Right atrium auricular region (tissue), 2 donors: ENCODE measurements at places on chromosomes 6 and 20. TPM values are rescaled to one million over a fixed set of nuclear protein-coding genes. Genes with fewer than 3 reads are reported as not detected.

DNA sequence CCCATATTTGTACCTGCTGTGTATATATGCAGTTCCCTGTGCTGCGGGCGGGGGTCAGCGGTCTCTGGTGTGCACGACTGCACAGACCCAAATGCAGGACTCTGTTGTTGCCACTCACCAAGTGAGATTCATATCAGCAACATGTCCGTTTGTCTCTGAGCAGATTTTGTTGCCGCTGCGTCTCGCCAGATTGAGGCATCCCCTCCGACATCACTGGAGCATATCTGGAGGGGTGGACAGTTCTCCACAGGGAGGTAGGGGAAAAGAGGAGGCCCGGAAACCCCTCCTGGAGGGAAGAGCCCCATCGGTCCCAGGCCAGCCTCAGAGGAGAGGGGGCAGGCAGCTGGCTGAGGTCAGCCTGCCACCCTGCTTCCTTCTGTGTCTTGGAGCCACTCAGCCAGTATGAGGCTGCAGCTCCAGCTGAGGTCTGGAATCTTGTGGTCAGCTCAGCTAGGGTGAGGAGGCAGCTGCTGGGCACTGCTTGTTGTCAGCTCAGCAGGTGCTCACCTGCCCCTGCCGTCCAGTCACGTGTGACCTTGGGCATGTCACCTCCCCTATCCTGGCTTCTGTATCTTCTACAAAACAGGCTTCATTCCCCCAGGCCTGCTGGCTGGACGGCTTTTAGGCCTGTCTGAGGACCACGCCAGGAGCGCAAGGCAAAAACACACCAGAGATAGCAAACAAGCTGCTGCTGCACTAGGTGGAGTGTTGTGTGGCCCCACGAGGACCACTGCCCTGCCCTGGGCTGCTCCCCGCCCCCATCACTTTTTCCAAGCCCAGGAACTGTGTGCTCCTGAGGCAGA lies 47.1 kb downstream of the HNF4A start:
- no peak for DNase-seq
- no peak overlapping the region for H3K4me3 ChIP-seq
- H3K4me1 ChIP-seq = no peaks in the 10 kb centered on the region
- no peak overlapping the region for H3K27ac ChIP-seq
- no peaks in the 10 kb centered on the region for H3K27me3 ChIP-seq

The RSPO4 gene
- 0.15 TPM for total RNA-seq

The FAM83C gene
- not detected for total RNA-seq

GRCh38 chr20:48080583-48080982 lies 295.3 kb upstream of the SULF2 start:
- no peak for DNase-seq
- no peak overlapping the region for H3K4me3 ChIP-seq
- H3K27ac ChIP-seq = no peak overlapping the region

DNA sequence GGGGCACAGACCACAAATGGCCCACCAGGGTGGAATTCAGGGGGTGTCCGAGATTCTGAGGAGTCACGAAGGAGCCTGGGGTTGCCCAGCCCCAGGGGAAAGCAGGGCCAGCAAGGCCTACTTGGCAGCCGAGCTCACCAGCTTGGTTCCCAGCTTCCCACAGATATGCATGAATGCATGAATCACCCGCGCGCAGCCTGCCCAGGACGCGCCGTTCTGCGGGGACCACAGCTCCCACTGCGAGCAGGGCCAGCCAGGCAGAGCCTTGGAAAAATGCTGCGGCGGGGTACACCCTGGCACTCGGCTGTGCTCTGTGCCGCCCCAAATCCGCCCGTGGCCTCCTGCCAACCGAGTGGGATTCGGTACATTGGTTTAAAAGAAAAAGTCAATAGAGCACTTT lies 211.0 kb downstream of the NFATC2 start:
- no peaks in the 10 kb centered on the region for H3K27me3 ChIP-seq
- H3K36me3 ChIP-seq = no peaks in the 10 kb centered on the region
- no peak overlapping the region for H3K4me3 ChIP-seq
- H3K27ac ChIP-seq = no peak overlapping the region
- no peak for DNase-seq

The FAM209A gene
- total RNA-seq = not detected

DNA sequence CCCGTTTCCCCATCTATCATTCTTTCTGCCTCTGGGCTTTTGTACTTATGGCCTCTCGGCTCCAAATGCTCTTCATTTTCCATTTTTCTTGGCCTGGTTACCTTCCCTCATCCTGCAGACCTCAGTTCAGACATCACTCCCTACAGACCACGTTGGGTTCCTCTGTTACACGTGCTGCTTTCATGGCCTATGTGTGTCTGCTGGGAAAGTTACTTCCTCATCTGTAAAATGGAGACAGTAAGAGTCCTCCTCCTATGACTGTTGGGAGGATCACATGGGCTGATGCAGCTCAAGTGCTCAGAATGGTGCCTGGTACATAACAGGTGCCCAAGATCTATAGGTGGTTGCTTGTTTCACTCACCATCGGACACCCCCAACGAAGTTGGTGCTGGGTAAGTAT lies 13.5 kb downstream of the KCNK17 start:
- no peak overlapping the region for H3K4me3 ChIP-seq
- H3K36me3 ChIP-seq = no peaks in the 10 kb centered on the region
- no peaks in the 10 kb centered on the region for H3K4me1 ChIP-seq
- no peak overlapping the region for H3K27ac ChIP-seq
- DNase-seq = no peak

The ACTR5 gene
- total RNA-seq = 2.8 TPM

The TTK gene
- 0.08 TPM for total RNA-seq
